ENCODE measurements at places on chromosomes 6 and 20.

GRCh38 chr6:111926731-111927302 is 53.6 kb upstream of the FYN start:
- no peak for DNase-seq

- no peak for DNase-seq
Observed at GRCh38 chr6:158475344-158476302, 84.3 kb upstream of the TMEM181 start.

DNA sequence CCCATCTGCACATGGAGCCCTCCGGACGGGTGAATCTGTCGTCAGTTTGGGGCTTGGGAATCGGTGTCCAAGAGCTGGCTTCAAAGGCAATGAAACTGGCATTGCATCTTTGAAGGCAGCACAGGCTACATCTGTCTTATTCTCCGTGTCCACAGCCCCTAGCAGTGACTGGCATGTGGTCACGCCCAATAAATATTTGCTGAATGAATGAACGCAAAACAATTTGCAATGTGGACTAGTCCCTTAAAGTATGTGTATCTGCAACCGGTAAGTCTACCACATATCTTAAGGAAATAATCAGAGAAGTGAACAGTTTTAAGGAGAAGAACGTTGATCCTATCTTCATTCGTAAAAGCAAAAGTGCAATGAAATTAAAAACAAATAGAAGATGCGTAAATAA is 8.0 kb upstream of the PMEPA1 start:
- no peak for DNase-seq

DNA sequence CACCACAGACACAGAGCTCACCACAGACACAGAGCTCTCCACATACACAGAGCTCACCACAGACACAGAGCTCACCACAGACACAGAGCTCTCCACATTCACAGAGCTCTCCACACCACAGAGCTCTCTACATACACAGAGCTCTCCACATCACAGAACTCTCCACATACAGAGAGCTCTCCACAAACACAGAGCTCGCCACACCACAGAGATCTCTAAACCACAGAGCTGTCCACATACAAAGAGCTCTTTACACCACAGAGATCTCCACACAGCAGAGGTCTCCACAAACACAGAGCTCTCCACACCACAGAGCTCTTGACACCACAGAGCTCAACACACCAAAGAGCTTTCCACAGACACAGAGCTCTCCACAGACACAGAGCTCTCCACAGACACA is 55.8 kb downstream of the ERMARD start:
- no peak for DNase-seq

- DNase-seq: no peak
Observed at GRCh38 chr20:22324505-22324904, 259.9 kb downstream of the FOXA2 start.

GRCh38 chr6:53447865-53448264 is 97.0 kb downstream of the GCLC start:
- DNase-seq: no peak

- no peak for DNase-seq
Observed at GRCh38 chr6:31945154-31945506, 765 bp upstream of the CFB start.

DNA sequence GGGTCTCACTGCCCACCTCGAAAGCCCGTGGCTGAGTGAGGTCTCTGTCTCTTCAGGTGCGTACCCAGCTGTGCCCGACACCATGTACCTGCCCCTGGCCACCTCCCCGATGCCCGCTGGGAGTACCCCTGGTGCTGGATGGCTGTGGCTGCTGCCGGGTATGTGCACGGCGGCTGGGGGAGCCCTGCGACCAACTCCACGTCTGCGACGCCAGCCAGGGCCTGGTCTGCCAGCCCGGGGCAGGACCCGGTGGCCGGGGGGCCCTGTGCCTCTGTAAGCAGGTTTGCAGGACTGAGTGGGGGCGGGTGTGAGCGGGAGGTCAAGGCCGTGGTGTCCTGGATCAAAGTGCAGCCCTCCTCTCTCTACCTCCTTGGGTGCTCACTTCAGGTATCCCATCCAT is 4.7 kb downstream of the CCN5 start:
- DNase-seq: no peak

DNA sequence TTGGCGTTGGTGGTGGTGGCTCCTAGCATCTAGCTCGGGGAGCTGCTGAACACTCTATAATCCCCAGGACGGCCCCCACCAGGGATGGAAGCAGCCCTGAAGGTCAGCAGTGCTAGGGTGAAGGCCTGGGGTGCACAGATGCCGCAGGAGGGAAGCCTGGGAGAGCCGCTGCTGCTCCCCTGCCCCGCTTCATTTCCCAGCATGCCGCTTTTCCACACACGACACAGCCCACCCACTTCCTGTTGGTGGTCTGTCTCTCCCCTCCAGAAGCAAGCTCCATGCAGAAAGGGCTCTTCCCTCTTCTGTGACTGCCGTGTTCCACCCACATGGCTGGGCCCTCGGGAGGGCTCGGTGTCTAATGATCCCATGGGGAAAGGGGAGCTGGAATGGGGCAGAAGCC is 35.3 kb downstream of the GNAS-AS1 start:
- no peak for DNase-seq

- DNase-seq: no peak
Observed at GRCh38 chr20:20802328-20802727, 89.9 kb upstream of the RALGAPA2 start.

DNA sequence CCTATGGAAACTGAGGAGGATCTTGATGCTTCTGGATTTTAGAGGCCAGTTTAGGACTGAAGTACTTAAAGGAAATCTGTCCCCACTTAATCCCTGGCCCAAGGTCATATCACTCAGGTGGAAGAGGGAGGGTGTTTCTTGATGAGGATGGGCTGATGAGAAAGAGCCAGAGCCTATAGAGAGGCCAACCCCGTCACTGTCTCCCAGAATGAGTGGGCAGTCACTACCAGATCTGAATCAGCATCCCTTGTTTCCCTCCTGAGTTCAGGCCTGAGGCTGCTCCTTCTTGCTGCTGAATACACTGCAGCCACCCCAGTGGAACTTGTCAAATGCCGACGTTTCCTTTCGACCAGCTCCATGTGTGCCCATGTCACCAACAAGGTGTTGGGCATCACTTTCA is 14.8 kb downstream of the ARMC12 start:
- no peak for DNase-seq

GRCh38 chr6:110529355-110529754 is 52.9 kb upstream of the SLC22A16 start:
- peak; percentile 10 for DNase-seq

GRCh38 chr6:107105511-107106116 is 9.7 kb downstream of the BEND3 start:
- no peak for DNase-seq

GRCh38 chr20:60507087-60507694 is 549.0 kb downstream of the CDH26 start:
- no peak for DNase-seq
